Pancreas (tissue), 10 donors: ENCODE measurements at places on chromosomes 4 and X. TPM values are rescaled to one million over a fixed set of nuclear protein-coding genes. Genes with fewer than 3 reads are reported as not detected.

Gene UBQLN2
- total RNA-seq, result 11.3 TPM

Gene AMBN
- total RNA-seq, result not detected

Gene HMGB2
- total RNA-seq, result 4.0 TPM

Gene PDLIM3
- total RNA-seq, result 25.7 TPM

Gene HSD17B13
- 0.38 TPM for total RNA-seq

Gene RIPPLY1
- not detected for total RNA-seq

DNA sequence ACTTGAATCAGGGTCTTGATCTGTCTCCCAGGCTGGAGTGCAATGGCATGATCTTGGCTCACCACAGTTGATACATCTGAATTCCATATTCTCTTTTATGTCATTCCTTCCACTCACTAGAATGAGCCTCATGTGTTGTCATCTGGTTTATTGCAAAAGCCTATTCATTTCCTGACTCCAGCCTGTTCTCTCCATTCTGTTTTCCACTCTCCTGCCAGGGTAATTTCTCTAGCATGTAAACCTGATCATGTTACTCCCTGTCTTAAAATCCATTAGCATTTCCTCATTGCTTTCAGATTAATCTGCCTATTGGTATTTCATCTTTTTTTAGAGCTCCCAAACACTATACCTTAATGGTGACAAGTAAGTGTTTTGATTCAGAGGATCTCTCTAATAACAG lies 4.3 kb upstream of the DDX60L start:
- DNase-seq, result no peak

GRCh38 chrX:111259559-111259958 lies 10.7 kb downstream of the CAPN6 start:
- DNase-seq, result no peak

DNA sequence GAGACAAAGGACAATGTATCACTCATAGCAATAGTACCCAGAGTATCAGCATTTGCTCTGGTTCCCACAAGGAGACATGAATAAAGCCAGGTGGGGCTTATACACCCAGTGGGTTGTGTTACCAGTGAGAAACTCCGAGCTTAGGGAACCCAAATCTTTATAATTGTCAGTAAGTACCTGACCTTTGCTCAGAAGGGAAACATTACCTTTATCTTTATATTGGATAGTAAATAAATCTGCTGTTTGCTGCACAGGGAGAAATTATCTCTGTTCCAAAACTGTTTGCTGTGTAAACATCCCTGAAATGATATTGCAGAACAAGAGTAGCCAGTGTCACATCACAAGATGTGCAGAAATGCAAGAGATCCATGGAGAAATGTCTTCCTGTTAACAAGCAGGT lies 12.1 kb upstream of the SLAIN2 start:
- no peak for DNase-seq

DNA sequence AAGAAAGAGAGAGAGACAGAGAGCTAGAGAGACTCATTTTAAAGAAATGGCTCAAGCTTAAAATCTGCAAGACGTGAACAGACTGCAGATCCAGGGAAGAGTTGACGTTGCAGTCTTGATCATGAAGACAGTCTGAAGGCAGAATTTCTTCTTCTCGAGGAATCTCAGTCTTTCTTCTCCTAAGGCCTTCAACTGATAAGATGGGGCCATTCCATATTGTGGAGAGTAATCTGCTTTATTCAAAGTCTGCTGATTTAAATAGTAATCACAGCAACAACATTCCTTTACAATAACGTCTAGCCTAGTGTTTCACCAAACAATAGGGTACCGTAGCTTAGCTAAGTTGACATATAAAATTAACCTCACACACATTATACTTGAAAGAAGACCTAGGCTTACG lies 208.4 kb upstream of the ADAMTS3 start:
- no peak for DNase-seq

DNA sequence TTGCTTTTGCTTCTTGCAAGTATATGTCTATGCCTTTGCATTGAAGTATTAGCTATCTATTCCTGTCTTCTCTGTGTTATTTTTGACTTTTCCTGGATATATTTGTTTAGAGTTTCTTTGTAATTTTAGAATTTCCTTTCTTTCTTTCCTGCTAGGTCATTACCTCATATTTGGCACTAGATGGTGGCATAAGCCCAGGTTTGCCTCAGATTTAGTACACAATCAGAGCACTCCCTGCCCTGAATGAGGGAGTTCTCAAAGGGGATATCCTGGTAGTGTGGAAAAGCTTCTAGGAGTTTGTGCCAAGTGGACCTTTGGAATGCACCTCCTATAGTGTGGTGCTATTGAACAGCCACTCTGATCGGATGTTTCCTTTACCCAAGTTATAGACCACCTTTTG lies 181.6 kb downstream of the UGT8 start:
- no peak for DNase-seq

DNA sequence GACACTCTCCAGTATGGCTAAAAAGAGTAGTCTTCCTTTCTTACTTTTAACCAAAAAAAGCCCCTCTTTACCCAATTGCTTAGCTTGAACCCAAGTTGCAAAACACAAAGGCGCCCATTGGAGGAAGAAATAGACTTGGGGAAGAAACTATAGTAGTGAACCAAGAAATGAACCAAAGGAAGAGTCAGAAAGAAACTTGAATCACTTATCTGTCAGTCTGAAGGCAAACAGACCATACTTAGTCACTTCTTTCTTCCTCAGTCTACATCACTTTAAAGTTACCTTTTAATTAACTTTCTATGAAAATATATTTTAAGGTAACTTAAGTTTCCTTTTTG lies 161.4 kb upstream of the GIMD1 start:
- DNase-seq, result no peak

DNA sequence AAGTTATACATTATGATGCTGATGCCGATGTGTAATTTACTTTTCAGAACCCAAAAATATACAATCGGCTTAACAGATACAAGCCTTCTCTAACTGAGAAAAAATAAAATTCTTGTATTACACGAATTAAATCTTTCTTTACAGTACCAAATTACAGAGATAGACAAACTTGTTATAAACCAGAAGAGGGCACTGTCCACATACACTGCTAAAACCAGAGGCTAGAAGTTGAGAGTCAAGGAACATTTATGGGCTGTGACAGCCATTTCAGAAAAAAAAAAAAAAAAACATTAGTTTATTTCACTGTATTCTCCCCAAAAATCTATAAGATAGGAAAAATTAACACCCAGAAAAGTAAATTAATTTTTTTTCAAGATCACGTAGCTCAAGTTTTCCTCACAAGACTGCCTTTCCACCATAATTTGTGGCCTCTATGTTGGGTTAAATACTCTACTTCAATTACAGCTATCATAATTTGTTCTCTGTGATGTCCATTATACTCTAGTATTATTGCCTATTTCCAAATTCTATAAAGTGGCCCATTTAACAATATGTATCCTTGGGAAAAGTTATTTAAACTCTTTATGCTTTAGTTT lies 12.0 kb downstream of the EREG start:
- DNase-seq, result no peak
